Neural progenitor cell (in vitro differentiated cells): ENCODE measurements at places on chromosomes 16 and 17. TPM values are rescaled to one million over a fixed set of nuclear protein-coding genes. Genes with fewer than 3 reads are reported as not detected.

The ZPBP2 gene
- total RNA-seq: not detected in 2 replicates

DNA sequence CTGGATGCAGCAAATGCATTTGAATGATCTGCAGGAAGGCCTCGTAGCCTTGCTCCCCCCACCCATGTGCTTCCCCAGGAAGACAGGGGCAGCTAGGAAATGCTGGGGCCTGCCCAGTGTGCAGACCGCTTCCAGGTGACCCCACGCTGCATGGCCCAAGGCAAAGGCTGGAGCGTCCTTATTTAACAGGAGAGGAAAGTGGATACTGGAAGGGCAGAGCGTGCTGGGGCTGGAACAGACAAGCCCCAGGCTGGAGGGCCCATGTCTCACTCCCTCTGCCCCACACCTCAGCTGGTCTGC is 26.1 kb upstream of the NPTX1 start:
- no peak for DNase-seq

DNA sequence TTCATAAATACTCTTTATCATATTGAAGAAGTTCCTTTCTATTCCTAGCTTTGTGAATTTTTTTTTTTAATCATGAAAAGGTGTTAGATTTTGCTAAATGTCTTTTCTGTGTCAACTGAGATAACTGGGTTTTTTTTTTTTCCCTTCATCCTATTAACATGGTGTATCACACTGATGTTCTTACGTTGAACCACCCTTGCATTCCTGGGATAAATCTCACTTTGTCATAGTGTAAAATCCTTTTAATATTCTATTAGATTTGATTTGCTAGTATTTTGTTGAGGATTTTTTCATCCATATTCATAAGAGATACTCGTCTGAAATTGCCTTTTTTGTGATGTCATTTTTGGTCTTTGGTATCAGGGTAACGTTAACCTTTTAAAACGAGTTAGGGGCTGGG is 49.2 kb downstream of the CHCT1 start:
- no peak for DNase-seq

DNA sequence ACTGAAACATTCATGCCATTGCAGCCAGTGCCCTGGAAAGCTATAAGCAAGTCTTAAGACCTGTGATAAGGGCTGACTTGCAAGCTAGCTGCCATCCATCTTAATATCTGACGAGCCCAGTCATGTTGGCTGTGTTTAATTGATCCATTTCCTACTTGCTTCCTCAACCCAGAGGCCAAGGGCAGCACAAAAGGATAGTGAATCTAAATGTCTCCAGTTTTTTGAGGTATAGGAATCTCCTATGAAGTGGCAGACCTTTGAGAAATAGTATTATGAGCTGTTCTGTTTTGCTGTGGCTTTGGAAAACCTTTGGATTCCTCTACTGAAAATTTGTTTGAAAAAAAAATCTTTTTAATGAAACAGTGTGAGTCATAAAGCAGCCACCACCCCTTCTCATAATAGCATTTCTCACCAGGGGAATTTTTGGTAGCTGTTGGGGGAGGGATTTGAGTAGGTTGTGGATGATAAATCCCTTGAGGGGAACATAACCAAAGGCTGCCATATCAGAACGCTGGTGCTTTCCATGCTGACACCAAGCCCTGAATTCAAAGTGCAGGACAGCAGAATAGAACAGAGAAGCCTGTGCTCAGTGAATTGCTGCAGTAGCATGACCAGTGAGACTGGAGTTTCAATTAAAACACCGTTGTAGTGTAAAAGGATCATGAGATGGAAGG is 12.9 kb downstream of the ZNRF1 start:
- DNase-seq: no peak

DNA sequence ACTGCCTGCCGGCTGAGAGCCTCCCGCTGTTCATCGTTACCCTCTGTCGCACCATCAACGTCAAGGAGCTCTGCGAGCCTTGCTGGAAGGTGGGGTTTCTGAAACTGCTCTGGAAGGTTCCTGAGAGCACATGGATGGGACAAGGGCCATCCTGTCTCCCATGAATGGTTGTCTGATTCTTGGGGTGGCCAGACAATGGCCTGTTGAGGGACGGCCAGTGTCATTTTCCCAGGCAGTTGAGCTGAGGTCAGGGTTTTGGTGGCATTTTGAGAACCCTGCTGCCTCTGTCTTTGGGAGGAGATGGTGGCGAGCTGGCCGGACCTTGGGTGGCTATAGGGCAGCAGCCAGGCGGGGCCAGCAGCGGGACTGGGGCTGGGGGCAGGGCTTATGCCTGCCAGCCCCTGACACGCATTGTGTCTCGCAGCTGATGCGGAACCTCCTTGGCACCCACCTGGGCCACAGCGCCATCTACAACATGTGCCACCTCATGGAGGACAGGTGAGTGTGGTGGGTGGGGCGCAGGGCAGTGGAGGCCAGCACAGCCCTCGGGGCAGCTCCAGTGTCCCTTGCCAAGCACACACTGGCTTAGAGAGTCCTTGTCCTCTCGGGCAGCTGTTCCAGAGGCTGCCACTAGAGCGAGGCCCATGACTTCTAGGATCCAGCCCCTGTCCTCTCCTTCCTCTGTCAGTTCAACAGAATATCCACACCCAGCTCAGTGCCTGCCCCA is 9.1 kb downstream of the TSC2 start:
- DNase-seq: peak; percentile 59

DNA sequence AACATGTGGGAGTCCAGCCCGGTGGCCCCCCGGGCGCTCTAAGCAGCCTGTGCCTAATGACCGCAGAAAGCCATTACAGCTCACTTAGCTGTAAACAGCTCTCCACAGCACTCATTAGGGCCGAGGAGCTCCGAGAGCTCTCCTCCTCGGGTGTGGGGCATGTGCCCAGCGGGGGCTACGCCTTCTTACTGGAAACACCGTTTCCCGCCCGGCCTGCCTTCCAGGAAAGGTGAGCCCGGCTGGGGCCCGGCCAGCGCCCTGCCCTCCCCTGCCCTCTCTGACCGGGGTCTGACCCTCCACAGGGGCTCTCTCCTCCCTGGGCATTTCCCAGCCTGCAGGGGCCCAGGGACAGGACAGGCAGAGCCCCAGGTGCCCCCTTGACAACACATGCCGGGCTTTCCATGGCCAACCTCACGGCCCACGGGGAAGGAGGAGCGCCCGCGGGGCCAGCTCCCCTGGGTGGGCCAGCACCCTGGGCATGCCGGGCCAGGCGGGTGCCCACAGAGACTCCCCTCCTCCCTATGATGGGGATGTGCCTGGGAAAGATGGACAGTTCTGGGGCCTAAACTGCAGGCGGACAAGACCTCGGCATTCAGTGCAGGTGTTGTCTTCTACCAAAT is 72.6 kb downstream of the SDK2 start:
- no peak for DNase-seq

DNA sequence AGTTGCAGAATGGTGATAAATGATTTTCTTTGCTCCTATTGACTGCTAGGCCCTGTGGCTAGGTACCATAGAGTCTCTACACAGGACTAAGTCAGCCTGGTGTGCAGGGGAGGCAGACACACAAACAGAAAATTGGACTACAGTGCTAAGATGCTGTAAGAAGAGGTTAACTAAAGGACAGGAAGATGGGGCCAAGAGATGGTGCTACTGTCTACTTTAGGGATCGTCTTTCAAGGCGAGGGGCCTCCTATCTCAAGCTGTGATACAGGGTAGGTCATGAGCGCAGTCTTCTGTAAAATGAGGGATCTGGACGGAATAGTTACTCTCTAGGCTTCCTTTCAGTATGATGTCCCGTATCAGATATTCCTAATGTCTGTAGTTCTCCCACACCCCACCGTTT is 817 bp downstream of the NME1 start:
- peak; percentile 15 for DNase-seq

- no peak for DNase-seq
These were observed 23.6 kb upstream of the DYNC1LI2 start for GRCh38 chr16:66774981-66775380.
